Stimulated activated CD8-positive, alpha-beta memory T cell treated with anti-CD3 and anti-CD28 coated beads, Interleukin-12 subunit alpha, Interleukin-12 subunit beta, amount 100 ng/mL, for 1 hour (primary cell): ENCODE measurements at places on chromosomes 6 and 20.

DNA sequence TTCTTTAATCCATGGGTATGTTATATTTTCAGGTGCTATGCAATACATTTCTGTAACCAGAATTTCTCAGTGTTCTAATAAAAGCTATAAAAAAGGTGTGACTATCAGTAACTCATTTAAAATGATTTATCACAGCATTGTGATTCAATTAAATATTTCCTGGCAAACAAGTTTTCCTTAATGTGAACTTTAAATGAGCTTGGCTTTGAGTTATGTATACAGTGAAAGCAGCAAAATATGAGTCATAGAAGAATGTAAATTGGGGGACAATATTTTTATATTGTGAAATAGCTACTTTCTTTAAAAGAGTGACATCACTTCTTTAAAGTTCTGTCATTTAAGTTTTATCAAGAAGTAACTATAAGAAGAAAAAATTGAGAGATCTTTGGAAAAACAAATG, 484.9 kb upstream of the MAN1A1 start:
- DNase-seq, result no peak

DNA sequence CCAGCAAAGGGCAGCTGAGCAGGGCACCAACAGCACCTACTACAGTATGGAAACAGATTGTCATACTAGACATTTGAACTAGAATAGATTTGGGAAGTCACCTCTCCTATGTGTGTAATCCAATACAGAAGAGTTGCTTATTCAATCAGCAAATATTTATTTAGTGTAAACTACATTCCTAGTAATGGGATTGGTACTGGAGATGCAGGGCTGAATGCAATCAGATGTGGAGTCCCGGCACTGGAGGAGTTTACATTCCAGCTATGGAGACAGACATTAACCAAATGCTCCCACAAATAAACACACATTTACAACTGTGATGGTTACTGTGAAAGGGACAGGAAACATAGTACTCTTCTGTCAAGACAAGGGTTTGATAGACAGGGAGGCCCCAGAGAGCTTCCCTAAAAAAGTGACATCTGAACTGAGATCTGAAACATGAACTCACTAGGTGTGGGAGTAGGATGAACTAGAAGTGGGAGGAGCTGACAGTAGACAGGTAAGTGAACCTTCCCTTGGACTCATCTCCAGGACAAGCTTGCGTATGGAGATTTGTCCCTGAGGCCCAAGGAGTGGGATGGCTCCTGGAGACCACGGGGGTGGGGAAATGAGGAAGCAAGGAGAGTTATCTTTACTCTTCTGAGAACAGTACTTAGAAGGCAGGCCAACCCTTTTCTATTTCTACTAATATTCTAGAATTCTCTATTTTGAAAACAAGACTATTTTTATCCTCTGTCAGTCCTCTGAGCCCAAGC, 420.5 kb downstream of the MAFB start:
- no peak for DNase-seq

DNA sequence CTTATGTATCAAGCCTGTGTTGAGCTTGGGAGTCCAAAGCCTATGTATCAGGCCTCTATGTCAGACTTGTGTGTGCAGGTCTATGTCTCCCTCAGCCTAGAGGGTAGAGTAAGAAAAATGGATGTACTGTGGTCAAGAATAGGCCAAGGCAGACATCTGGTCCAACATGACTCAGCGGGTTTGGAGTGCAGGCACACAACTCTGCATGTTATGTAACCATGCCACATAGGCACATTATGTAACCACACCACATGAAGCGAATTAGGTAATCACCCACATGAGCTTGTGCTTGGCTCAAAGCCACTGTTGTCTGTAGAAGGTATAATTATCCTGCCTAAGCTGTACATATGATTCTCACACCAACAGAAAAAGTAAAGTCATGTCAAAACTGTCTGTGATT, 1190.5 kb upstream of the EYS start:
- DNase-seq, result no peak

GRCh38 chr20:38249536-38250310, 10.8 kb downstream of the KIAA1755 start:
- DNase-seq, result no peak

DNA sequence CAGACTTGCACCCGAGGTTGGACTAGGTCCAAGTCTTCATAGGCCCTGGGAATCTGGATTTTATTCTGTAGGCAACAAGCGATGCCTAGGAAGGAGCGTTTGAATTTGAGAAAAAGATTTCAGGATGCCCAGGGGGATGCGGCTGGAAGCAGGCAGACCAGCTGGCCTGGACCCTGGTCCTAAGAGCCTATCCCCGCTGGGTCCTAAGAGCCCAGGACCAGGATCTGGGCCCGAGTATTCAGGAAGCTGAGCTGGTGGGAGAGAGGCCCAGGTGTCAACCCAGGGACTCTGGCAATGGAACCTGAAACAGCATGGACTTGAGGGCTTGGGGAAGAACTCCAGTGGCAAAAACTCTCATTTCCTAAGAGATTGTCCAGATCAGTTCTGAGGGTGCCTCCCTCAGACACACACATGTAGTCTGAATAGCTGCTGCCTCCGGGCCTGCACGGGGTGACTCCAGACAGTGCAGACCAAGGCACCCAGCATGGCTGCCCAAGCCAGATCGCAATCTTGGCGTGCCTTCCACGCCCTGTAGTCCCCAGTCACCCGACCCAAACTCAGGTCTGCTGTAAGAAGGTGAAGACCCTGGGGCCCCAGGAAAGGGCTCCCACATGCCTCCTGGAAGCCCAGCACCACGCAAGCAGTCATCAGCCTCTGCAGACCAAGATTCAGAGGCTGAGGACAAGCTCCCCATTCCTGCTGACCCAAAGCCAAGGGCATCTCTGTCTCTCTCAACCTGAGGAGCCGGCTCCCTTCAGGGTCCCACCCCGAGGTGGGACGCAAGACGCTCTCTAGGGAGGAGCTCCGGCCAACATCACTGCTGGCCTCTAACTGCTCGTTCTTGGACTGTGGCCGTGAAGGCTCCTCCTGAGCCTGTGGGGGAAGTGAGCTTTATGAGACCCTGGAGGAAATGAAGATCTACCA, 34.4 kb downstream of the RRBP1 start:
- no peak for DNase-seq

DNA sequence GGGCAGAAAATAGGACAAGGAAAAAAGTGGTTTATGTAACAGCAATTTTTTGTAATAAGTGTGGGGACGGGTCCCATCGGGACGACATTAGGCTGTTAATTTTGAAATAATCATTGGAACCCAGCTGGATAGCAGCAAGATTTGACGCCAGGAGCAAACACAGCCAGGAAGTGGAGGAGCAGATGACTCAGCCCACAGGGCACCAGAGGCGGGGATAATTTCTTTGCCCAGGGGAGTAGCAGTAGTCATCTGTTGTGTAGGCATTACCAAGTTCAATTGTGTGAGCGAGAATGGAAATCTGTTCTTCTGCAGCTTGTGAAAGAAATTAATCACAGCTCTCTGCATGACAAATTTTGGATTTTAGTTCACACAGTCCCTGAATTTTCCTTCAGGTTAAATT, 22.6 kb upstream of the RIN2 start:
- no peak for DNase-seq

- no peak for DNase-seq
Observed at GRCh38 chr6:15876406-15876805, 213.6 kb upstream of the DTNBP1 start.

DNA sequence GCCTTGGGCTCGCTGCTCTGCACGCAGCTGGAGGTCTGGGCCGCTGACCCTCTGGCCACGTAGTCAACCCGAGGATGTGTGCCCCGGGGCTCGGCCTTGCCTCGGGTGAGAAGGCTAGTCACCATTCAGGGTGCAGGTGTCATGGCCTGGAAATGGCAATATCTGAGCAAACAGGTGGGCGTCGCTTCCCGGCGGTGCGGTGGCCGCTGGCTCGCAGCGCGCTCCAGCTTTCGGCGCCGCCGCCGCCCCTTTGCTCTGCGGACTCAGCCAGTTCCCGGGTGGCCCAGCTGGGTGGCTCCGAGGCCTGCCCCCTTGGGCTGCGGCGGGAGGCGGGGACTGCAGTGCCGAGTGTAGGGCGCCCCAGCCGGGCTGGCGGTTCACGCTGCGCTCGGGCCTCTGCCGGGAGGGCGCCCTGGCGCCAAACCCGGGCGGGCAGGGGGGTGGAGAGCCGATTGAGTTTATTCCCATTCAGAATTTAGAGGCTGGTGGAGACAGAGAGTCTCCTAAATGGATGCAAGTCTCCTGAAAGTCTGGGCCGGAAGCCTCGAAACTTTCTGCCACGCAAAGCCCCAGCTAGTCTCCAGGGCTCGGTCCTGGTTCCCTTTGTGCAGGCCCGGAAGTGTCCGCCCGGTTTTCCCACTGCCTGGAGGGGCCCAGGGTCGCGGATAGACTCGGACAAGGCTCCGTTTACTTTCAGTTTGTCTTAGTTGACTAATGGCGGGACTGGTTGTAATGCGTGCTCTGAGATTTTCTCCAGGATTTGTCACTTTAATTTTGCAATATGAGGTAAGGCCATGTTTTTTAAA, 11.3 kb upstream of the TFAP2A start:
- DNase-seq, result no peak

GRCh38 chr6:153210083-153210482, 79.0 kb upstream of the RGS17 start:
- DNase-seq, result no peak

DNA sequence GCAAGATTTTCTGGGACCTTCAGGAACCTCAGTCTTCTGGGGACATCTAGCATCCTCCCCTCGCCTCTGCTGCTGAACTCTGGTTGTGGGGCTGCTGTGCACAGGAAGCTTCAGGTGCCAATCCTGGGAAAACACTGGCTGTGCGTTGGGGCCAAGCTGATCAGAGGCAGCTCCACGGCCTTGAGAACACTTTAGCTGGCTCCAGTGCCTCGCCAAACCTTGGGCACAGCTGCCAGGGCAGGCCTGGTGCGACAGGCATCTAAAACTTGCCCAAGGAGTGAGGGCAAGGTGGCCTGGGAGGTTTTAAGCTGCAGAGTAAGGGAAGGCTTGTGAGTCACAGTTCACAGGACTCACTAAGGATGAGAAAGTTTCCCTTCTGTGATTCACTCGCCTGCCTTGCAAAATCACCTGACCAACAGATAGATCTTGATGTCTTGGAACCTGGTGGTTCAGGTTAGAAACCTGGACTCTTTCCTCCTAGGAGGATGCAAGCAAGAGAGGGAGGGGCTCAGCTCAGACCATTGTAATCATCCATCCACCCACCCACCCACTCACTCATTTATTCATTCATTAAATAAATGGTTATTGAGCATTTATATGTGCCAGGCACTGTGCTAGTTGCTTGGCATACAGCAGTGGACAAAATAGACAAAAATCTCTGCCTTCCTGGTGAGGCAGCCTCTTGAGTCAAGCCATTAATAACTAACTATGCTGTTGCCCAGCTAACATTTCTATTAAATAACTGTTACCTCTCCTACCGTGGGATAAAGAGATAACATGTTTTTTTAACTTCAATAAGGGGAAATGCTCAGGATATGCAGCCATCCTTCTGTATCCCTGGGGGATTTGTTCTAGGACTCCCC, 2.5 kb upstream of the SPATS1 start:
- DNase-seq, result no peak

GRCh38 chr20:64188682-64189529, 24.7 kb downstream of the MYT1 start:
- DNase-seq, result no peak

DNA sequence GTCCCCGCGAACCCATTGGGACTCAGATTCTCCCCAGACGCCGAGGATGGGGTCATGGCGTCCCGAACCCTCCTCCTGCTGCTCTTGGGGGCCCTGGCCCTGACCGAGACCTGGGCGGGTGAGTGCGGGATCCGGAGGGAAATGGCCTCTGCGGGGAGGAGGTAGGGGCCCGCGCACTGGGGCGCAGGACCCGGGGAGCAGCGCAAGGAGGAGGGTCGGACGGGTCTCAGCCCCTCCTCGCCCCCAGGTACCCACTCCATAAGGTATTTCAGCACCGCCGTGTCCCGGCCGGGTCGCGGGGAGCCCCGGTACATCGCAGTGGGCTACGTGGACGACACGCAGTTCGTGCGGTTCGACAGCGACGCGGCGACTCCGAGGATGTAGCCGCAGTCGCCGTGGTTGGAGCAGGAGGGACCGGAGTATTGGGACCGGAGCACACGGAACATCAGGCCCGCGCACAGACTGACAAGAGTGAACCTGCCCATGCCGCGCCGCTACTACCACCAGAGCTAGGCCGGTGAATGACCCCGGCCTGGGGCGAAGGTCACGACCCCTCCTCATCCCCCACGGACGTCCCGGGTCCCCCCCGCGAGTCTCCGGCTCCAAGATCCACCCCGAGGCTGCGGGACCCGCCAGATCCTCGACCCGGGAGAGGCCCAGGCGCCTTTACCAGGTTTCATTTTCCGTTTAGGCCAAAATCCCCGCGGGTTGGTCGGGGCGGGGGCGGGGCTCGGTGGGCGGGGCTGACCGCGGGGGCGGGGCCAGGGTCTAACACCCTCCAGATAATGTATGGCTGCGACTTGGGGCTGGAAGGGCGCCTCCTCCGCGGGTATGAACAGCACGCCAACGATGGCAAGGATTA, 15.7 kb upstream of the HLA-A start:
- DNase-seq, result peak; percentile 77

GRCh38 chr6:16206595-16207037, 31.8 kb upstream of the GMPR start:
- DNase-seq, result peak; percentile 19

GRCh38 chr6:112153926-112154607, 66.7 kb downstream of the FAM229B start:
- DNase-seq, result no peak

DNA sequence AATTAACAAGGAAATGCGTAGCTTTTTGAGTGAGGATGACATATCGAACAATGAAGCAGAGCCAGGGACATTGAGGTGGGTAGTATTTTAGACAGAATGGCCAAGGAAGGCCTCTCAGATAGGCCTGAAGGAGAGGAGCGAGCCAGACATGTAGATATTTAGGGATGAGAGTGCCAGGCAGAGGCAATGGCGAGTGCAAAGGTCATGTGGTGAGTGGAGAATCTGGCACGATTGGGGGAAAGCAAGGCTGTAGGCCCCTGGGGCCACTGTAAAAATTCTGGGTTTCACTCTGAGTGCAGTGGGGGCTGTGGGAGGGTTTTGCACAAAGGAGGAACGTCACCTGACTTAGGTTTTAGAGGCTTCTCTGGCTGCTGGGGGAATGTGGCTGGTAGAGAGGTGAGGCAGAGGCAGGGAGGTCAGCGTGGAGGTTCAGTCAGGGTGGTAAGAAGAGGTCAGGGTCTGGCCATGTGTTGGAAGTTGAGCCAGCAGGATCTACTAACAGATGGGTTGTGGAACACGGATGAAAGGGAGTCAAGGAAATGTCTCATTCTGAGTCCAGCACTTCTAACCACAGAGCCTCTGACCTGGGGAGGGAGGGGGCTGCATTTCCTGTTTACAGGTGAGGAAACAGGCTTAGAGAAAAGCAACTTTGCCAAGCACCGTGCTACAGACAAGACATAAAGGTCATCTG, 11.3 kb downstream of the SIRPA start:
- DNase-seq, result no peak

GRCh38 chr20:1929460-1929859, 34.3 kb downstream of the SIRPA start:
- no peak for DNase-seq
